ENCODE measurements at places on chromosomes 6 and 20. TPM values are rescaled to one million over a fixed set of nuclear protein-coding genes. Genes with fewer than 3 reads are reported as not detected.

The CST11 gene
- not detected for polyA plus RNA-seq

The PAK5 gene
- polyA plus RNA-seq, result 0.55 TPM

The PNPLA1 gene
- 2.5 TPM for polyA plus RNA-seq

The PCK1 gene
- polyA plus RNA-seq, result 4.5 TPM

GRCh38 chr6:7292596-7293255 lies 20.3 kb downstream of the SSR1 start:
- no peak for DNase-seq

DNA sequence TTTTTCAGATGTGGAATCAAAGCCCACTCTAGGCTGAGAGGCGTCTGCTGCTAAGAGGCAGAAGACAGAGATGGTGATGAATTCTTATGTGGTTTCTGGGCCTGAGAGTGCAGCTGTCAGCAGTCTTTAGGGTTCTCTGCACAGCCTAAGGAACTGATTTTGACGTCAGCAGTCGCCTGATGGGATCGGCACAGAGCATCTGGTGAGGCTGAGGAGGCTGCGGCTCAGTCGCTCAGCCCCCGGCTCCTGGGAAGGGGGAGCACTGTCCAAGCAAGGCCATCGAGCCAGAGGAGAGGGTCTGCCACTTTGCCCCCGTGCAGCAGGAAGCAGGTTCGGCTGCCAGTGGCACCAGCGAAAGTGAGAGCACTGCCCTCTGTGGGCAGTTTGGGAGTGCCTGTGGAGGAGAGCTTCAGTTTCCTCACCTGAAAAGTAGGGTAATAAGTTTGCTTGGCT lies 92.5 kb downstream of the TCP11 start:
- DNase-seq, result no peak

- DNase-seq, result no peak
These were observed 100.2 kb downstream of the UST start for GRCh38 chr6:148846778-148847761.
